ENCODE measurements at places on chromosomes 12 and 14.
A peak's percentile ranks its signal among the peaks of the same experiment; 100 is the strongest.

DNA sequence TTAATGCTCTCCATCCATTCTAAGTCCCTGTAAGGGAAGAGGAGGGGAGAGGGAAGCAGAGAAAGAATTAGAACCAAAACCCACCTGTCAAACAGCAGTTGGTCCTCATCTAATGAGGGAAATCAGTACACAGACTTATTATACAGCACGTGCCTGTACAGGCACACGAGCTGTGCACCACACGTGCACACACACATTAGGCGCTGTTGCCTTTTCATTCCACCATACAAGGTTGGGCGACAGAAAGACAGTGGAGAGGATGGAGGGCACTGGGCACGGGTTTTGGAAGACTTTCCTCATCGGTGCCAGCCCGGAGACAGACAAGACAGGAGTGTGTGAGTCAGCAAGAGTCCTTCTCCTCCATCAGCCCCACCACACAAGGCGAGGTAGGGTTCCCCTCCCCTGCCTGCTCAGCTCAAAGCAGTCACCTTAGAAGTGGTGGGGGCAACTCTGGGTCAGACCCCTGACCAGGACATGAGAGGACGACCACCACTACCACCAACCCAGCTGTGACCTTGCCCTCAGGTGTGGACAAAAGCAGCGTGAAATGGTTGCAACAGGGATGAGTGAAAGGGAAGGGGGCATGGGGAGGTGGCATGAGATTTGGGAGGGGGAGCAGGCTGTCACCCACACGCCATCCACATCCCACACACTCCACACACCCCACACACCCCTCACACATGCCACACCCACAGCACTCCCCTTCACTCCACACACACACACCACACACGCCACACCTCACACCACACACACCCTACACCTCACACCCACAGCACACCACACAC is 80.7 kb downstream of the ACTN1 start:
- no peak for DNase-seq

DNA sequence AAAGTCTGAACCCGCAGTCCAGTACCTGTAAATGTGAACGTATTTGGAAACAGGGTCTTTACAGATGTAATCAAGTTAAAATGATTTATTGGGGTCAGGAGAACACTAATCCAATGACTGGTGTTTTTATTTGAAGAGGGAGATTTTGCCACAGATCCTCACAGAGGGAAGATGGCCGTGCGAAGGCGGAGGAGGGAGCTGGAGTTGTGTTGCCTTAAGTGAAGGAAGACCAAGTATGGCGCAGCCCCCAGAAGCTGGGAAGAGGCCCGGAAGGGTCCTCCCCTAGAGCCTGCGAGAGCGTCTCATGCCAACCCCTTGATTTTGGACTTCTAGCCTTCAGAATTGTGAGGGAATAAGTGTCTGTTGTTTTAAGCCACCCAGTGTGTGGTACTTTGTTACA is 102.8 kb upstream of the NUDT4 start:
- no peak for DNase-seq

DNA sequence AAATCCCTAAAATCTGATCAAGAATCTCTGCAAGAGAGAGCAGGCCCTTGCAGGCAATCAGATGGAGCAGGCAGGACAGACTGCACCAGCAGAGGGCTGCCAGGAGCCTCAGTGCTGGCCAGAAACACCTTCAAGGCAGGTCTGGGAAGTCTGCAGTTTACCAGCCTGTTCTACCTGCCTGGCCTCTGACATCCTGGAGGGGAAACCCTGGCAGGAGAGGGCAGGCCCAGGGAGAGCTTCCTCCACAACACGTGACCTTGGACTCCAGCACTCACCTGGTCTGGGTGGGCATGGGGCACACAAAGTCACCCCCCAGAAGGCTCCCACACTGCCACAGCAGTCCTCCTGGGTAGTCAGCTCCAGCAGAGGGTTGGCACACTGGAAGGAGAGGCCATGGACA is 56.0 kb downstream of the ISCA2 start:
- DNase-seq, result no peak

GRCh38 chr12:93757792-93758694 is 80.9 kb downstream of the CRADD start:
- no peak for DNase-seq

DNA sequence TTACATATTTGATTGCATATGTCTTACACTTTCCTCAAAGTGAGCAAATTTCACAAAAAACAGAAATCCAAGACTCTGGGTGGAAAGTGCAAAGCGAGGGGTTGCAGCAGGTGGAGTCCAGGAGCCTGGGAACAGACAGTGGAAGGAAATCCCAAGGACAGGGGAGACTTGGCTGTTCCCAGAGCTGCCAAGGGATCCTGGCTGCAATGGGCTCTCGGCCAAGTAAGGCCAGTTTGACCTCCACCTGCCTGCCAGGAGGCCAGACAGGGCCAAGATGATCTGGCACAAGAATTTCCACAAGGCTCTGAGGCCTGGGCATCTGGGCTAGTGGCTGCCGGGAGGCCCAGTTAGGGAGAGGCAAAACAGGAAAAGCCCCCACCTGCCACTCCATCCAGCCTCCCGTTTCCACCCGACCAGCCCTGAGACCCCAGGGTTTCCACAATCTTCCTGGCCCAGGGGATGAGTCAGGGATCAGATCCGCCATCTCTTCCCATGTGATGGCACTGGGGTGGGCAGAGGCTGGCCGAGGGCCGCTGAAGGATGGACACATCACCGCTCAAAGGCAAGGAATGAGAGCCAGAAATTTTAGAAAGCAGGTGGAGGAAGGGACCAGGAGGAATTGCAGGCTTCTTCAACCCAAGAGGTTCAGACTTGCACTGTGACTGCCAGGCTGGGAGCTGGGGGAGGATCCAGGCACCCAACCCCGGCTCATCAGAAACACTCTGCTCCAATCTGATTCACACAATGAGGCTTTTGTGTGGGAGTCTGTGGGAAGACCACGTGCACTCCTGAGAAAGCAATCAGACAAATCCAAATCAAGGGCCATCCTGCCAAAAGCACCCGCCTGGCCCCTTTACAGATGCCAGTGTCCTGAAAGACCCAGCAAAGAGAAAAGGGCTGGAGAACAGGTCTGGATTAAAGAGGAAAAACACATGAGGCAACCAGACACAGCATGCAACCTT is 16.3 kb downstream of the SCARB1 start:
- DNase-seq, result no peak

DNA sequence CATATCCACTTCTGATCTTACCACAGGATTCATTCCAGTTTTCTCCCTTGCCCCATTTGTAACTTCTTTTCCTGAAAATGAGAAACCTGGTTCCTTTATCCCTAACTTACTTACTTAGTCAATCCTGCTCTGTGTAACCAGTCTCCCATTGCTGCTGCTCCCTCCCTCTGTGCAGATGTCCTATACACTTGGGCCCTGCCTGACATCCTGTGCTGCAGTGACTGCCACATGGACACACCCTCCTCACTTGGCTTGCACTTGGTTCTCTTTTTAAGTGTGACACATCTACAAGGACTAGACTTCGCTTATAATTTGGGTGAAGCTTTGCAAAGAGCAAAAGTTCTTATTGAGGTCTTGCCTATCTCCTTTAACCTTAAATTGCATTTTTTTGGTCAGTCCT is 51.4 kb downstream of the FGD4 start:
- DNase-seq, result no peak

- no peak for DNase-seq
Observed at GRCh38 chr12:82740129-82741000, 53.7 kb downstream of the TMTC2 start.

DNA sequence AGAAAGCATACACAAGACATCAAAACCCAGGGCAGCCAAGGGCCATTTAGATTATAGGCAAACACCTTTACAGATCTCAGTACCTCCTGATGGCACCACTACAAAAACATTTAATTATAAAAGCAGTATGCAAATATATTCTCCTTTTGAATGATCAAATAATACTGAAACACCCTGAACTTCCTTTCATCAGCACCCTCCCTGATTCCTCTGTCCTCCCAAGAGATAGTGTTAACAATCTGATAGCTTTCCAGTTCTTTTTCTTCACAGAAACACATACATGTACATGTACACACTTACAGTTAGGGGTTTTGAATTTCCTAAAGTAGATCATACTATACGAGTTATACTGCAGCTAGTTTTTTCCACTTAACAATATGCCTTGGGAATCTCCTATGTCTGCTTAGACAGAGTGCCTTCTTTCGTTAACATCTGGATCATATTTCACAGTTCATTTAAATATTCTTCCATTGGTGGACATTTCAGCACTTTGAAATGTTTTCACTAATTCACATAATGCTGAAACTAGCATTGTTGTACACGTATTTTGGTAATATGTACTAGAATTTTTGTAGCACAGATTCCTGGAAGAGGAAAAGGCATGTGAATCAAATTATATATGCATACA is 35.2 kb downstream of the TDG start:
- DNase-seq, result no peak

GRCh38 chr12:90959538-90960139 is 4.7 kb upstream of the CCER1 start:
- DNase-seq, result peak; percentile 30

Data from activated CD4-positive, alpha-beta T cell treated with anti-CD3 and anti-CD28 coated beads, Interleukin-2, amount 10 ng/mL, durations not matched to agents 7 days and 5 days (primary cell).